HT-29 (cell line): ENCODE measurements at places on chromosomes 16 and 17. TPM values are rescaled to one million over a fixed set of nuclear protein-coding genes. Genes with fewer than 3 reads are reported as not detected.

- DNase-seq: no peak
Observed at GRCh38 chr17:42142371-42142896, 12.4 kb downstream of the RAB5C start.

Gene BRIP1
- total RNA-seq: 4.1 and 4.8 TPM in 2 replicates

Gene GAA
- 5.8 and 6.4 TPM in 2 replicates for total RNA-seq

GRCh38 chr17:82474223-82475010 lies 15.9 kb downstream of the NARF start:
- DNase-seq: no peak

- DNase-seq: no peak
Observed at GRCh38 chr17:10756619-10757018, 26.8 kb upstream of the TMEM220 start.

GRCh38 chr17:55238931-55239297 lies 25.8 kb upstream of the HLF start:
- DNase-seq: no peak

DNA sequence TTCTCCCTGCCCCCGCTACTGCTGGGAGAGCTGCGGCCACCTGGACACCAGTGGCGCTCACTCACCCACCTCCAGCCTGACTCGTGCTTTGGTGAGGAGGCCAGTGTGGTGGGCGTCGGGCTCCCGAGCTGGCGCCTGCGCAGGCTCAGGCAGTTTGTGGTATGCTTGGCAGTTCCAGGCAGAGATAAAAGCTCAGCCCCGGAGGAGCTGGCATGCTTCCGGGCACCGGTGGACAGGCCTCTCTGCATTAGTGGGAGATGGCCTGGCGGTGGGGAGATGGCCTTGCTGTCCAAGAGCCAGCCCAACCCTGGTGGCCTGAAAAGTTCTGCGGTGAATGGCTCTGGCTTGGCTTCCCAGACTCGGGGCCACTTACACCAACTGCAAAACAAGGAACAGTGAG lies 4.1 kb downstream of the ADGRG1 start:
- no peak for DNase-seq

DNA sequence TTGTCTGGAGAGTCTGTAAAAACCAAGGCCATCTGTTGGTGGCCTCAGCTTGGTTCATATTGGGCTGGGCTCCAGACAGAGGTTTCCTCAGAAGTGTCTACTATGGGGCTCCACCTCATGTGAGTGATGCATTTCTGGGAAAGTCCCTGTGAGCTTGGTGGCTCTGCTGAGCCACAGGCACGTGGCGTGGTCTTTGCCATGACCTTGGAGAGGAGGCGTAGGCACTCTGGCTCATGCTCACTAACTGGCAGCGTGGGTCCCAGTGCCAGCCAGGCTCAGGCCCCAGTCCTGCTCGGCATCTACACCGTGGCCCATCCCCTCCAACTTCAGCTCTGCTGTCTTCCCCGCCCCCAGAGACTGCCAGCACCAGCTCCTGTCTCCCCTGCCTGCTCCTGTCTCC lies 10.7 kb upstream of the SMTNL2 start:
- no peak for DNase-seq

DNA sequence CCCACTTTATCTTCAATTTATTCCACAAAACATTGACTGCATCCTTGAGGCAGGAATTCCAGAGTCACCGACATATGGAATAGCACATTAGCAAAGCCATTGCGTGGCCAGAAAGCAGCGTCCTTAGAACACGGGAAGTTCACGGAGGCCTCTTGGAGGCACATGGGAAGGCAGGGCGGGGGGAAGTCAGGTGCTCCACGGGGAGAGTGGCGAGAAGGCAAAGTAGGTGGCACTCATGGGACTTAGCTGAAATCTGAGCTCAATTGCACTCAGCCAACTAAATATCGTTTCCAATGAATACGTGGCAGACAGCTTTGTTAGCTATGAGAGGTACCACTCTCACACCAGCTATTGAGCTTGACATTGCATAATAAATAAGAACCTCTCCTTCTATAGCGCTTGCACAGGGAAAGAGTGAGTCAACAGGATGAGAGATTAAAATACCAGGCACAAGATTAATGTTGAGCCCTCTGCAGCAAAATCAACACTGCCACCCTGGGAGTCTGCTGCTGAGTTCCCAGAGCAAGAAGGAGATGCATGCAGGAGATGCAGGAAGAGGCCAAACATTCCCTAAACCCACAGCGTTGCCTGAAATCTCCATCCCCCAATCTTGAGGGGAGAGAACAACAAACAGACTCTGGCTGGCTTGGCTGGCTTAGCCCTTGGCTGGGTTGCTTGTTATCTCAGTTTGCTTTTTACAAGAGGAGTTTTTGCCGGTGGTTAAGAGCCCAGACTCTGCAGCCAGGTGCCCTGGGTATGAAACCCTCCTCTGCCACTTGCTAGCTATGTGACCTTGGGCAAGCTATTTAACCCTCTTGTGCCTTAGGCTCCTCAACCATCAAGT lies 28.8 kb downstream of the ABCC12 start:
- DNase-seq: no peak

Gene ABCC6
- 1.9 and 5.1 TPM in 2 replicates for total RNA-seq

DNA sequence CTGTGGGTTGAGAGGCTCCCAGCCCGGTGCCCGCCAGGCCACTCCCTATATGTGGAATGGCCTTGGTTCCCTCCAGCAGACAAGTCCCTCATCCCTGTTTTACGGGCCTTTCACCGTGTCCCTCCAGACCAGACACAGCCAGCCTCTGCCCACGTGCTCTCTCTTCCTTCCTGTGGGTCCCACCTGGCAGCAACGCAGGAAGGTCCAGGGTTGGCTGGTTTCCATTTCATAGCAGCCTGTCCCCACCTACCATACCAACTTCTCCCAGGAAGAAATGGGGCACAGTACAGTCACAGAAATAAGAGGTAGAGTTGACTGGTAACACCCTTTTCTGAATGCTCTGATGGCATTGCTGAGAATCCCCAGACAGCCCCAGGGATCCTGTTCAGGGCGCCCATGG lies 34.9 kb downstream of the PLD6 start:
- no peak for DNase-seq

DNA sequence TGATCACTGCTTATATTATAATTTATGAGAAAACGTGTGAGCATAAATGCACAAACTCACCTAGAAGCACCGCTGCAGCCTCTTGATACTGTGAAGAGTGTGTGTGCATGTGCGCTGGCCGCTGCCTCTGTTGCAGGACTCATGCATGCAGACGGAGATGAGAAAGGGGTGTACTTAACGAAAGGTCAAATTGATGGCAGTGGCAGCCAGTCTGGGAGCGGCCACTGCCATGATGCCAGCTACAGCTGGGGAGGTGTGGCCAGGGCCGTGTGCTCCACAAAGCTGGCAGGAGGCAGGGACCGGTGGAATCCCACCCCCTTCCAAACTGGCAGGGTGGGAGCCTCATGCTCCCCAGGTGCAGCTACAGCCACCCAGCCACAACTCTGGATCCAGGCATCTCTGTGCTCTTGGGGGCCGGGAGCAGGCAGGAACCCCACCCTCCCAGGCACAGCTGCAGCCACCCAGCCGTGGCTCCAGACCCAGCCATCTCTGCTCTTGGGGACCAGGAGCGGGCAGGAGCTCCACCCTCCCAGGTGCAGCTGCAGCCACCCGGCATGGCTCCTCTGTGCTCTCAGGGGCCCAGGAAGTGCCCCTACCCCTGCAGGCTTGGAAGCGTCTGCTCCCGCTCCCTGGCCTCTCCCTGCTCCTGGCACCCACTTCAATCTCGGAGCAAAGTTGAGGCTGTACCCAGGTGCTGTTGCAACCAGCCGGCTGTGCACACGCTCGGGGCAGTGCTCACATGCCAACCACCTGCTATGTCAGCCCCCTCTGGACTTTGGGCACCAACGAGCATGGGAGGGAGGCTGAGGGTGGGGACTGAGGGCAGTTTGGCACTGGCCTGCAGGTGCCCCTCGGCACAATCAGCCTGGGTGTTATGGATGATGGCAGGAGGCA lies 77.5 kb upstream of the CHMP6 start:
- DNase-seq: no peak

Gene C17orf113
- total RNA-seq: 3.6 and 3.7 TPM in 2 replicates

DNA sequence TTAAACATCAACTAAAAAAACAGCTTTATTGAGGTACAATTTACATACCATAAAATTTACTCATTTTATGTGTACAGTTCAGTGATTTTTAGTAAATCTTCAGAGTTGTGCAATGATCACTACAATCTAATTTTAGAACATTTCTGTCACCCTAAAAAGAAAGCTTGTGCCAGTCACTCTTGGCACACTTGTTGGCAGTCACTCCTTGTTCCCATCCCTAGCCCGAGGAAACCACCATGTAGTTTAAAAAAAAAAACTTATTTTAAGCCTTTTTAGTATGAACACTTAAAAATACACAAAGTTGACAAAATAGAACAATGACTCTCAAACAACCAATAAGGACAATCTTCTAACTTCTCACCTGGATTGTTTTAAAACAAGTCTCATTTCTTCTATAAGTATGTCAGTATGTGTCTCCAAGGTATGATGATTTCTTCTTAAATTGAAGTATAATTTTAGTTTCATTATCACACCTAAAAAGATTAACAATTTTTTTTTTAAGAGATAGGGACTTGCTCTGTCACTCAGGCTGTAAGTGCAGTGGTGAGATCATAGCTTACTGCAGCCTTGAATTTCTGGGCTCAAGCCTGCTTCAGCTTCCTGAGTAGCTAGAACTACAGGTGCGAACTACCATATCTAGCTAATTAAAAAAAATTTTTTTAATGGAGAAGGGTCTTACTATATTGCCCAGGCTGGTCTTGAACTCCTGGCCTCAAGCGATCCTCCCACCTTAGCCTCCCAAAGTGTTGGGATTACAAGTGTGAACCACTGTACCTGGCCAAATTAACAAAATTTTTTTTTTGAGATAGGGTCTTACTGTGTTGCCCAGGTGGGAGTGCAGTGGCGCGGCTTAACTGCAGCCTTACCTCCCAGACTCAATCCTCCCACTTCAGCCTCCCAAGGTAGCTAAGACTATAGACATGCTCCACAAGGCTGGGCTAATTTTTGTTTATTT lies 53.2 kb downstream of the PPM1E start:
- no peak for DNase-seq

GRCh38 chr16:69260019-69260418 lies 51.1 kb upstream of the VPS4A start:
- no peak for DNase-seq

DNA sequence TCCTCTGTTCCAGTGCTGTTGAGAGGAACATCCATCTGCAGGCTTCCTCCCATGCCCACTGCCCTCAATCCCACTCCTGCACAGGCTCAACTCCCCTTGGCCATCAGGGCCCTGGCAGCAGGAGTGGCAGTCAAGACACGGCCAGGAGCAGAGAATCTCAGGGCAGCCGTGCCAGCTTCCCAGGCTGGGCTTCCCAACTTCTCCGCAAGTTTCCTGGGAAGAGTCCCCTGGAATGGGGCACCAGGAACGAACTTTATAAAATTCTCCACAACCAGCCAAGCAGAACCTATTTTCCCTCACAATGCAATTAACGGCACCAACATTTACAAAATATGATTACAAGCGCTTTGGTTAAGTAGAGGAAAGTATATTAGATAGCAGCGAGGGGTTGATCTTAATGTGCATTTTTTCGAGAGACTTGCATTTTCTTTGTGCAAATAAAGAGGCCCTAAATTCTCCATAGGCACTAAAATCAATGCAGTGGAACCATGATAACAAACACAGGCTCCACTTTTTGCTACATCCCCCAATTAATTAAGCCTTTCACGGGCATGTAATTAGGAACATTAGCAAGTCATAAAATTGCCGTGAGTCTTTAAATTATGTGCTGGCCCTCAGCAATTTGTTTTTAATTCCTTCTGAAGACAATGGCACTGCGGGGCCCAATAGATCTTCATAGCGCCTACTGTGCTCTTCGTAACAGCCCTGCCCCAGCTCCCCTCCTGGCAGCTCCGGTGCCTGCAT lies 99.9 kb upstream of the LHX1 start:
- DNase-seq: no peak

Gene PLCD3
- 130 and 142 TPM in 2 replicates for total RNA-seq

DNA sequence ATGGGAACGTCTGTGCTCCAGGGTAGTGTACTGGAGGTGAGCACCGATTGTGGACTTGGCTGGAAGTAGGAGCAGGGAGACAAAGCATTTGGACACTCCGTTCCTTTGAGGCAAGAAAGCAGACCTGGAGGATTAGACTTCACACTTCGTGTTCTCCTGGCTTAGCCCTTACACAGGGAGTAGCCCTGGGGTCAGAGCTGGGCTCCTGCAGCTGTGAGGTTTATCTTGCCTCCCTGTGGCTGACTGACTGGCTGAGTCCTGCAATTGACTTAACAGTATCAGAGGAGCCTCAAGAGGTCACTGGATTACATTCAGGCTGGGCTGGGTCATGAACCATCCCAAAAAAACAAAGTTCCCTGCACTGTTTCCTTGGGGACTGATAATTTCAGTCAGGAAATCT lies 37.1 kb downstream of the MPRIP start:
- DNase-seq: no peak

GRCh38 chr17:77109159-77109759 lies 31.5 kb upstream of the SEC14L1 start:
- DNase-seq: no peak

GRCh38 chr17:83186226-83186625 lies 106.8 kb downstream of the METRNL start:
- DNase-seq: no peak

Gene HSBP1
- 168 and 174 TPM in 2 replicates for total RNA-seq

DNA sequence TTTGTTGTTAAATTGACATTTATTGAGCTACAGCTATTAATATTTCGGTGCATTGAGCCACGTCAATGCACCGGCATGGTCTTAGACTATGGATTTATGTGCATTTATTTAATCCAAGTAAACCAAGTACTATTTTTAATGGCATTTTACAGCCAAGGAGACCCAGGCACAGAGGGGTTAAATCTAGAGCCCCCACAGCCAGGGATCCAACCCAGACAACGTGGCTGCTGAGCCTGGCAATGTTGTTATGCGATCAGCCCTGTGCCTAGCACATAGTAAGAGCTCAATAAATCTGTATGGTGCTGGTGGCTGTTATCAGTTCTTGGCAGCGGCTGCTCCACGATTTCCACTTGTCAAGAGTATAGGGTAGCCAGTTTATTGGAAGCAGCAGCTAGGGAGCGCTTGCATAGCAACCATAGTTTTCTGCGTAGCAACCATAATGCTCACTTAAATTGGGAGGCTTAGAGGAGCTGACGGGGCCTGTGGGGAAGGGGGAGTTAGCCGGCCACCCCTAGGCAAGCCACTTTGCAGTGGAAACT lies 541 bp upstream of the RBBP6 start:
- peak; percentile 81 for DNase-seq

- DNase-seq: no peak
Observed at GRCh38 chr16:77424871-77425604, 9.8 kb downstream of the ADAMTS18 start.

GRCh38 chr17:74394977-74395376 lies 27.7 kb downstream of the GPR142 start:
- peak; percentile 62 for DNase-seq

DNA sequence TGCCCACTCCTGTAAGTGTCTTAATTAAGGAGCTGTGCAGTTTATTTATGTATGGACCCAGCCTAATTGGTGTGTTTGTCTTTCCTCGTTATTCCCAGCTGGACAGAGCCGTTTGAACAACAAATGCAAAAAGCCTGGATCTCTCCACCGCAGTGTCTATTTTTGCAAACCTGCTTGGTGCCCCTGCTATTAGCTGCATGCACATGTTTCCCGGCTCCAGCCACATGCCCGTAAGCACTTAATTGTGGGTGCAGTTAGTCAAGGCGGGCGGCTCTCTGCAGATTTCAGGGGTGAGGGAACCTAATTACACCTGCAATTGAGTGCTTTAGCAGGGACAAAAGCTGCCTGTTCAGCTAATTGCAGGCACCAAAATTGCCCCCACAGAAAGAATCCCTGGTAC lies 74.0 kb upstream of the GSE1 start:
- no peak for DNase-seq

Gene AATK
- total RNA-seq: 64.6 and 71.3 TPM in 2 replicates

Gene TSNAXIP1
- 1.1 TPM in 1 of 2 replicates, not detected in the other for total RNA-seq

GRCh38 chr17:2092253-2092652 lies 37.4 kb downstream of the HIC1 start:
- DNase-seq: no peak
